Forelimb muscle (tissue), 1 donor: ENCODE measurements at places on chromosomes 2 and 18. TPM values are rescaled to one million over a fixed set of nuclear protein-coding genes. Genes with fewer than 3 reads are reported as not detected.

SOWAHC gene
- 6.4 TPM for polyA plus RNA-seq

KIF3C gene
- 8.3 TPM for polyA plus RNA-seq

CD207 gene
- 0.19 TPM for polyA plus RNA-seq

CNRIP1 gene
- polyA plus RNA-seq, result 20.1 TPM

NCK2 gene
- polyA plus RNA-seq, result 72.5 TPM

RAMP1 gene
- polyA plus RNA-seq, result 54.1 TPM

SERPINB5 gene
- not detected for polyA plus RNA-seq

GNAL gene
- polyA plus RNA-seq, result 1.1 TPM

NCKAP5 gene
- polyA plus RNA-seq, result 3.3 TPM

MYO7B gene
- polyA plus RNA-seq, result 1.1 TPM

UPP2 gene
- polyA plus RNA-seq, result 0.11 TPM

CHST9 gene
- 0.23 TPM for polyA plus RNA-seq

NEU2 gene
- not detected for polyA plus RNA-seq

SERPINB4 gene
- polyA plus RNA-seq, result not detected

CCDC85A gene
- 3.2 TPM for polyA plus RNA-seq

RAB17 gene
- 4.1 TPM for polyA plus RNA-seq

GYPC gene
- polyA plus RNA-seq, result 108 TPM

SLC19A3 gene
- polyA plus RNA-seq, result 0.56 TPM

UGT1A8 gene
- polyA plus RNA-seq, result not detected

SCG2 gene
- polyA plus RNA-seq, result 0.08 TPM

GPR39 gene
- 0.20 TPM for polyA plus RNA-seq

KCNIP3 gene
- 7.9 TPM for polyA plus RNA-seq

ZNF521 gene
- 43.7 TPM for polyA plus RNA-seq

PLEKHM3 gene
- polyA plus RNA-seq, result 5.9 TPM

GREB1L gene
- polyA plus RNA-seq, result 10.6 TPM

KLHL29 gene
- 7.3 TPM for polyA plus RNA-seq

DPP4 gene
- 8.5 TPM for polyA plus RNA-seq

SULT1C3 gene
- not detected for polyA plus RNA-seq

EPB41L3 gene
- 107 TPM for polyA plus RNA-seq

PROKR1 gene
- 0.44 TPM for polyA plus RNA-seq

TRIB2 gene
- 44.6 TPM for polyA plus RNA-seq

TXNDC2 gene
- polyA plus RNA-seq, result 0.05 TPM

SMAD7 gene
- 7.4 TPM for polyA plus RNA-seq

SLC4A5 gene
- 2.0 TPM for polyA plus RNA-seq

POTEI gene
- 0.04 TPM for polyA plus RNA-seq

PRKAG3 gene
- polyA plus RNA-seq, result 32.9 TPM

DTNA gene
- polyA plus RNA-seq, result 90.1 TPM

DNAJC5G gene
- 0.24 TPM for polyA plus RNA-seq

CPO gene
- polyA plus RNA-seq, result 0.38 TPM

SLC4A1AP gene
- polyA plus RNA-seq, result 23.9 TPM

CNGA3 gene
- 0.66 TPM for polyA plus RNA-seq

ABCG5 gene
- polyA plus RNA-seq, result 0.05 TPM

CTAGE1 gene
- polyA plus RNA-seq, result not detected

TMEM185B gene
- polyA plus RNA-seq, result 13.1 TPM

AMER3 gene
- polyA plus RNA-seq, result not detected
